CD4-positive, alpha-beta T cell treated with Interleukin-1 beta for 1 hour (primary cell): ENCODE measurements at places on chromosomes 12 and 14.

GRCh38 chr12:12194206-12194605, 72.6 kb downstream of the LRP6 start:
- DNase-seq, result no peak

- no peak for DNase-seq
These were observed 85.3 kb downstream of the FBXW8 start for GRCh38 chr12:116996093-116996492.

GRCh38 chr12:107368586-107368985, 275.2 kb upstream of the CRY1 start:
- DNase-seq, result no peak

- DNase-seq, result no peak
These were observed 56.2 kb downstream of the PPHLN1 start for GRCh38 chr12:42382013-42382696.

GRCh38 chr12:111181143-111181726, 187.7 kb downstream of the PHETA1 start:
- no peak for DNase-seq

- no peak for DNase-seq
These were observed 11.2 kb upstream of the LBHD2 start for GRCh38 chr14:103072595-103073366.
